ENCODE measurements at places on chromosomes 2 and 18.

DNA sequence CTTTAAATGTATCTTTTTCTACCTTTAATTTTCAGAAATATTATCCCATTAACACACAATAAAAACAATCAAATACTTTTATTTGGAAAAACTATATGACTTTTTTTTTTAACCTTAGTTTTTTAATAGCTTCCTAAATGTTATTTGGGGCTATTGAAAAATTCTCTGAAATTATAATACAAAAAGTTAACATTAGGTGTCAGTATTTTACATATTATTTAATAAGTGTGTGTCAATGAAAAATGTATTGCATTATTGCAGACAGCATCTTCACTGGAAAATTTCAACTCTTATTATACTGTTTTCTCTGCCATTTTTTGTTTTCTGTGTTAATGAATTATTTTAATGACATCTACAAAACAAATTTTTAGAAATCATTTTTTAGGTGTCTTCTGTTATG, 51.1 kb upstream of the ARHGAP15 start:
- no peak for DNase-seq

DNA sequence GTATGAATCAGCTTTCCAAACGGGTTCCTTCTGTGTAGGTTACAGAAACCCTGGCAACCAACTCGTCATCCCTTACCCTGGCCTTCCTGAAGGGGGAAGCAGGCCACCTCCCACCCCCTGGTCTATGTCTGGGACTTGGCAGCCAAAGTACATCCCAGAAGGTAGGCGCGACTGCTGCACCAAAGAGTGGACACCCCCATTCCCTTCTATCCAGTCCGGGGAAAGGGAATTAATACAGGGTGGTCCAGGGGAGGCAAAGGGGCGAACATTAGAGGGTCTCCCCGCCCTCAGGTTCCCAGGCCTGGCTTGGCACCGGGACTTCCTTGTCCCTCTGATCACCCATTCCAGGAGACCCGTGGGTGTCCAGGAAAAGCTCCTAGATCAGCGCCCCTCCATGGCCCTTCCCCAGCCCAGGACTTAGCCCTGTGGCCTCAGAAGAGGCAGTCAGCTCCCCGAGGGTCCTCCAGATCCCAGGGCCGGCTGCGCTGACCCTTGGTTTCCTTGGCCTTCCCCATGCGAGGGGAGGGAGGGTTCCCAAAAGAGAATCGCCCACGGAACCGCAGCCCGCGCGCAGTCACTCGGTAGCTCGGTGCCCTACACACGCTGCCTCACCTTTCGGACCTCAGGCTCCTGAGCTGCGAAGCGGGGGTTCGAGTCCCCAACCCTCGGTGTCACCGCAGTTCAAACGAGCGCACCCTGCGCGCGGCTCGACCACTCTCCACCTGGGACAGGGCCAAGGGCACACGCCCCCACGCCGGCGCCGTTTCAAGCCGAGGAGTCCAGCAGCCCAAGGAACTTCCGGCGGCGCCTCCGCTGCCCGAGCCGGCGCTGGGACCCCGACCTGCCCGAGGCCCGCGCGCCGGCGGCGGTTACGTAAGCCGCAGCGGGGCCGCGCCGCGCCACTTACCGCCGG, at the start of gene PER2:
Gene PER2, minus strand, starts transcription at position 874 of the 913 bp plus-strand sequence. CDS start 10,674 bp downstream, outside the sequence.
- peak; percentile 50 for DNase-seq

- DNase-seq = no peak
Observed at GRCh38 chr2:32852856-32853255, 93.9 kb upstream of the LTBP1 start.

DNA sequence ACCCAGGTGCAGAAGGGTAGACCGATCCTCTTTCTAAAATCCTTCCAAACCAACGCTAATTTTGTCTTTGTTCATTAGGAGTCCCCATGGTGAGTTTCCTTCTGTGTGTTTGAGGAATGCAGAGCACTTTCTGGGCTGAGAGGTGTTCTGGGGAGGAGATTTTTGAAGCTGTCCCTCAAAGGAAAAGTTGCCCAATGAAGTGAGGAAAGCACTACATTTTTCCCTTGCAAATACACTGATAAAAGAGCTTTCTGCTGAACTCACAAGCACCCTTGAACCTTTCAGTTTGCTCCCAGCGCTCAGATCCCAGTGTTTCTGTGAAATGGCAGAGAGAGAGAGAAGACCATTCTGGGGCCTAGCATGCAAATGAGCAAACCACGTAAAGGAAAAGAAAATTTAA, 299.6 kb upstream of the FANCL start:
- DNase-seq = no peak

Measured in occipital lobe (tissue), 3 donors.